ENCODE measurements at places on chromosomes 4 and X.

GRCh38 chr4:18025288-18025687 lies 3.7 kb upstream of the LCORL start:
- DNase-seq, result no peak

DNA sequence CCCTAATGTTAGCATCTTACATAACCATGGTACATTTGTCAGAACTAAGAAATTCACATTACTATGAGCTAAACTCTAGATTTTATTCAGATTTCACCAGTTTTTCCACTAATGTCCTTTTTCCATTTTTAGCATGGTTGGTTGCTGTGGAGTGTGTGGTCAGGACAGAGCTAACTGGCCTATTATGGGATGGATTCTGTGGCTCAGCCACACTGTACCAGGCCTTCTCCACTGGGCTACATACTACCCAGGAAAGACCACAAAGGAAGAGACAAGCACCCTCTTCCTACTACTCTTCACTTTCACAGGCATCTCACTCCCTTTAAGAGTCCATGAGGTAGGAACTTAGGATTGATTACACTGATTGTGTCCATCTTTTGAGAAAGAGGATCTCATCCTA lies 67.4 kb downstream of the ZNF827 start:
- DNase-seq, result no peak

DNA sequence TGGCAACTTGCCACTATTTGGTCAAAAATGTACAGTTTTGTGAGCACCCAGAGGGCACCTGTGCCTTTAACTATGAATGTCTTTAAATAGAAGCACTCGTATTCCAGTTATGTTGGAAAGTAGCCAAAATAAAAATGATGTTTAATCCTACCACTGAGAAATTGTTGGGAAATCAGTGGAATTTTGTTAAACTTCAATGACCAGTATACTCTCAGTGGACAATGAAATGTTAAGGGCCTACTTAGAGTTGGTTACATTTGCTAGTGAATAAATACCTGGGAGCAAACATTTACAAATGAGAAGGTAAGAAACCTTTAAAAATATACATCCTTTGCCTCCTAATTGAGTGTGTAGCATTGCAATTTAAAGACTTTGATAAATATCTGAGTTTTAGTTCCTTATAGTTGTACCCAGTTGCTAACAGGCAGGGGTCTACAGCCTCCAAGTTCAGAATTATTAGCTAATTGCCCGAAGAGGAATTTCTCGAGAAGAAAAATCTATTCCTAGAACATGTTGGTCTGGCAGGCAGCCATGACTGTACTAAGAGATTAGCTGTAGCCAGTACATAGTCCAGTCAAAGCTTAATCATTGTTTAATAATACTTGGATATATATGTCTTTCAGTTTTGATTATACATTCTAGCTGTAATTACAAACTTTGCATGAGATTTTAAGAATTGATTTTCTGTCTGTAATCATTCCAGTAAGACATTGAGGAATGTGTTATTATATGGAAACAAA lies 93.2 kb downstream of the IL1RAPL2 start:
- DNase-seq, result no peak

- DNase-seq, result no peak
Observed at GRCh38 chr4:105807496-105807895, 87.8 kb upstream of the NPNT start.

GRCh38 chr4:176778491-176778890 lies 14.2 kb downstream of the VEGFC start:
- DNase-seq, result no peak

- DNase-seq, result no peak
Observed at GRCh38 chrX:137565921-137566745, at the start of gene ZIC3. Gene ZIC3, plus strand, starts transcription at chrX:137566127. Its CDS starts 565 bp downstream, at chrX:137566692.

DNA sequence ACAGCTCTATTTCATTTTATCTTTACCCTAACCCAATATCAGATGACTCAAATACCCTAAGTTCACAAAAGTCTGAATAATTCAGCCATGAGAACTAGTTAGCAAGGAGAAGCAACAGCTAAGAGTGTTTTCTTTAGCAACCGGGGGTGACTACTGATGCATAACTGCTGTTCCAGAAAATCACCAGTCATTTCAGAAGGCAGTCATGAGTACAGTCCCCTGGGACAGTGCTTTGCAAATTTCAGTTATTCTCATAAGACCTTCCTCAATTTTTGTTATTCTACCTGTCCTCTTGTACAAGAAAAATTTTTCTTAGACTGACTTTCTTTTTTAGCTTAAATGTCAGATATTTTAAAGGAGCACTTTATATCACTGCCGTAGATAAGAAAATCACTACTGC lies 16.4 kb downstream of the BANK1 start:
- no peak for DNase-seq

GRCh38 chr4:143017210-143017609 lies 167.5 kb upstream of the USP38 start:
- DNase-seq, result no peak

DNA sequence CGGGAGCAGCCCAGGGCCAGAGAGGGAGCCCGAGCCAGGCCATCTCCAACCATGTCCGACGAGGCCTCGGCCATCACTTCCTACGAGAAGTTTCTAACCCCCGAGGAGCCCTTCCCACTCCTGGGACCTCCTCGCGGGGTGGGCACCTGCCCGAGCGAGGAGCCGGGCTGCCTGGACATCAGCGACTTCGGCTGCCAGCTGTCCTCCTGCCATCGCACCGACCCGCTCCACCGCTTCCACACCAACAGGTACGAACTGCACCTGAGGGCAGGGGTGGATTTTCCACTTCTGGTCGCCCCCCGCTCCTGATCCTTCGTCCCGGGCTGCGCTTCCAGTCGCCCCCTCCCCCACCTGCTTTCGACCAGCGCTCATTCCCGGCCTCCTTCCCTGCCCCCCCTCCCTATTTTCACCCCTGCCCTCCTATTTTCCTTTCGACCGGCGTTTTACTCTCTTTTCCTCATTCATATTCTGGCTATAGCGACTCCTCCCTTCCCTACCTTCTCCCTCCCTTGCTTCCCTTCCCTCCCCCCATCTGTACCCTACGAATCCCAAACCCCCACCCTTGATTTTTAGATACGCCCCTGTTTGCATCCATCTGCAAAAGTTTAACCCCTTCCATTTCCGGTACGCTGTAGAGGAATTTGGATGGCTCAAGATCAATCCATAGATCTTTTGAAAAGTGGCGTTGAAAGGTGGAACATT lies 633 bp downstream of the FAM199X start:
- DNase-seq, result no peak

DNA sequence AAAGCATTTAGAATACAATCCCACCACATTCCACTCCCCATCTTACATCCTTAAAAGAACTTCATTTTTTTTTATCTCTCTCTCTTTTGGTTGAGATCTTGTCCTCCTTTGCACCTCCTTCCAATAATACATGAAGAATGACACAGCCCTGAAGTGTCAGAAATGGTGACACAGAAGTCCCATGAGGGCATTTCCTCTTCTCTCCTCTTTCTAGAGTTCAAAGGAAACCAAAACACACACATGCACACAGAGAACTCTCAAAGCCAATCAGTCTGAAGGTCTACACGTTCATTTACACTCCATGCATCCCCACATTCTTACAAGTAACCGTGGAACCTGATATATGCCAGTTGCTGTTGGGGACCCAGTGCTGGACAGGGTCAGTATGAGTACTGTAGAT lies 450.7 kb downstream of the HNRNPD start:
- DNase-seq, result no peak

- DNase-seq, result no peak
Observed at GRCh38 chr4:126708716-126709115, 924.0 kb upstream of the INTU start.

GRCh38 chr4:1414831-1415680 lies 8.8 kb upstream of the NKX1-1 start:
- no peak for DNase-seq

DNA sequence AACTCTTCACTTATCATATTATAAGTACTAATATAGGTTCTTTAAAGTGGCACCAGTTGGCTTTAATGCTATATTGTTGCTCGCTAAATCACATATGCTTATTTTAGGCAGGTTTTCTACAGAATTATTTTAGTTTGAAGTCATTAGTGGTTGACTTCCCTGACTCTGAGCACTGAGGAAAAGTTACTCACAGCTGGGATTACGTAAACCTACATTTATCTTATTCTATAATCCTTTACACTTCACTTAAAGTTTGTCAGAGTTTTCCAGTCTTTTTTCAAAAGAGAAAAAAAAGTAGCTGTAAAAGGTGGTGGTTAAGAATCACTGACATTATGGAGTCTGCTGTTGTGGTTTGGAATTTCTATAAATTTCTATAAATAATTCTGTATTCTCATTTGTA lies 5.8 kb downstream of the UGT2B4 start:
- no peak for DNase-seq

GRCh38 chr4:73208376-73208775 lies 50.2 kb downstream of the ANKRD17 start:
- DNase-seq, result no peak

- peak; percentile 81 for DNase-seq
Observed at GRCh38 chrX:68827848-68828624, 785 bp upstream of the EFNB1 start.

GRCh38 chr4:102345795-102346100 lies 466 bp upstream of the SLC39A8 start:
- no peak for DNase-seq

GRCh38 chr4:47736146-47736545 lies 101.7 kb downstream of the CORIN start:
- no peak for DNase-seq

GRCh38 chrX:66042307-66043077 lies 2.6 kb upstream of the VSIG4 start:
- DNase-seq, result no peak

- DNase-seq, result no peak
Observed at GRCh38 chrX:73877687-73878086, 314.7 kb downstream of the CHIC1 start.

- no peak for DNase-seq
Observed at GRCh38 chrX:150050387-150050786, 112.1 kb upstream of the EOLA2 start.

DNA sequence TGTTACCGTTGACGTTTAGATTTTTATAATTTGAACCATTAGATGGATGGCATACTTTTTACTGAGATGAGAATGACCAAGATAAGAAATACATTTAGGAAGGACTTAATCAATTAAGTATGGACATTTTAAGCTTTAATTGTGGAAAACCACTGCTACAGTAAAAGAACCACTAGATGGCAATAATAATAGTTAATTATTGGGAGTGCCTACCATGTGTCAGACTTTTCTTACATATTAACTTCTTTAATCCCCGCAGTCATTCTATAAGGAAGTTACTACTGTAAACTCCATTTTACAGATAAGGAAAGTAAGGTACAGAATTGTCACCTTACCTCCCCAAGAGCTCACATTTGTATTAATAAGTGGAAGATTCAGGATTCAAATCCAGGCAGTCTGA lies 48.5 kb upstream of the MYOZ2 start:
- no peak for DNase-seq

GRCh38 chr4:36133086-36133485 lies 111.2 kb downstream of the ARAP2 start:
- no peak for DNase-seq

DNA sequence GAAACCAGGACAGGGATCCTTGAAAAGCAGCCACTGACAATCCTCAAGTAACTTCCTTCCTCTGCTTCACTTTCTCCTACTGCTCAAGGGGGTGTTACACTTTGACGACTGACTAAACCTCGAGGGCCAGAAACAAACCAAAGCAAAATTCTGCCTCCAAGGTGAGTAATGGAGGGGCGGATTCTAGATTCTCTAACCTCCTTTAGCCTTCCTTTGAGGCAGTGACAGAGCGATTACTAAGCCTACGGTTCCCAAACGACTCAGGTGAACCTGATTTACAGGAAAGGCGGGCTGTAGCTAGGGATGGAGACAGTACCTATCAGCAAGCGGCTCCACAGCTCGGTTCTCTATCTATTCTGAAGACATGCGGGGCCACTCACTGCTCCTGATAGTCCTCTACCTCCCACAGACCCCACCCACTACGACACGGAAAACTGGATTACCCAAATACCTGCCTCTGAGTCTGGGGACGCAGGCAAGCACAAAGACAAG lies 487 bp downstream of the TBCK start:
- no peak for DNase-seq

GRCh38 chr4:168794881-168795280 lies 215.2 kb downstream of the CBR4 start:
- no peak for DNase-seq

DNA sequence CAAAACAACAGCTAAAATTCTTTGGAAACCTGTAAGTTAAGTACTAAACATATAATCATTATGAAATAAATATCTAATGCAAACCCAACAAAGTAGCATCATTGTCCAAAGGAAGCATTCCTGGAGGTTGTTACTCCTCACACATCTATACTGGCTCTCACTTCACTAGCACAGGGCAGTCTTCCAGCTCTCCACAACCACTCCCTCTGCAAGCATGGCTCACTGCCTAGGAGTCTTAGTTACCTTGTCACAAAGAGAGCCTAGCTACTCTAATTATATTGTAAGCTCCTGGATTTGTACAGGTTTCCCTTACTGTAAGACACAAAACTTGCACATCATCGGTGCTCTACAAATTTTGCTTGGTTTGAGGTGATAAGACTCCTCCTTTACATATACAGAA lies 76.1 kb downstream of the AMMECR1 start:
- DNase-seq, result no peak

DNA sequence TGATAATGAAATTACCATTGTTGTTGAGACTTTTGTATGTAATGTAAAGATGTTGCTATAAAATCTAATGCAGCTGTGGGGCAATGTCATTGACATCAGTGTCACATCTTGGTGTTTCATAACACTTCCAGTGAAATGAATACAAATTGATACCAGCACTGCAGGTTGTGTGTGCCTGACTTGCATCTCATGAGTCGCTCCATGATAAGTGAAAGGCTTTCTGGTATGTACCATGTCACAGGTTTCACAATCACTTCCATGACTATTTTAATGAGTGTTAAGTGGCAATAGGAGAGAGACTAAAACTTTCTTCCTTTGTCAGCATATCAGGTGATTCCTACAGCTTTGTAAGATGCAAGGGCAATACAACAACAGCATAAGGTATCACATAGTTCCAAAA lies 94.4 kb downstream of the ABCB7 start:
- no peak for DNase-seq

DNA sequence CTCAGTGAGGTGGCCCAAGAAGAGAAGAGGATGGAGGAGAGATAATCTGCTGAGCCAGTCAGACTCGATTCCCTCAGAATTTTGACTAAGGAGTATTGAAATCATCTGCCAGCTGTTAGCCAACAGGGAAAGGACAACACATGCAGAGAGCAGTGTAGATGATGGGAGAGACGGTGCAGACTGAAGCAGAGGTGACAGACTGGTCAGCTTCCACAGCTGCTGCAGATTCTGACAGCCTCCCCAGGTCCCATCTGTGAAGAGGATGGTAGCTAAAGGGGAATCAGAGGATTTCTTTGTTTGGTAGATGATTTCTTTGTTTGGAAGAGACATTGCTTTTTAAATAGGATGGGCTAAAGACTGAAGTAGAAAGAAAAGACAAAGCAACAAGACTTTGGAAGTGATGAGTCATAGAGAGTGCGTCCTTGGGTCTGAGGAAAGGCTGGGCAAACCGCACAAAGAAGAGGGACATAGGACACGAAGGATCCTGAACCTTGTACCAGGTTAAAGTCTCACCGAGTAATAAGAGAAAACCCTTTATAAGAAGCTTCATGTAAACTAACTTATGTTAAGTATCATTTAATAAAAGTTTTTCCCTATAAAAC lies 27.6 kb downstream of the INTU start:
- no peak for DNase-seq

Data from neuronal stem cell (in vitro differentiated cells).